MV-4-11 (cell line): ENCODE measurements at places on chromosomes 4 and X.

DNA sequence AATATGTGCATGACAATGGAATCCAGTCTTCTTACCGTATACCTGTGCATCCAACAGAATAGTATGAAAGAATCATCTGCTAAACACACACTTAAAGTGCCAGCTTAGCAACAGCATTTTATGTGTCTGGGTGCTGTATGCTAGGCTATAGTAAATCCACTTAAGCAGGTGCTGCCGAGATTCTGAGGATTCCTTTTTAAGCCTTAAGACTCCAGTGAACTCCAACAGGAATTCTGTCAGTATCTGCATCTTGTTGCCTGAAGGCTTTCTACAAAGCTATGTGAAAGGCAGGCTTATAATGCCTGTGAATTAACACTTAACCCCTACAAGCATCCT is 1076.4 kb upstream of the PABPC4L start:
- no peak for DNase-seq

DNA sequence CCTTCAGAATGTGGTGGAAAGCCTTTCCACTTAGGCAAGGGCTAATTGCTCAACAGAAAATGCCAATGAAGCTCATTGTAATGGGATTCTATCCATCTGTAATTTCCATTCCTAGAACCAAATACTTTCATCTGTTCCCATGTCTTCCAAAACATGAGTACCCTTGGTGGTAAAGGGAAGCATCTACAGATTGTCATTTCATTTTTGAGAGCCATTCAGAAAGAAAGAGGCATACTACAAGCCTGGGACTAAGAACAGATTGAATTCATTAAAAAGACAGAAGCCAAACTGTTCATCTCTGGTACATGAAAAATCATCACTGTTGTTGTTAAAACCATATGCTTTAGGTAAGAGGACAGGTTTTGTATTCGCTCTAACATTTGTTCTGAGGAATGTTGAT is 43.6 kb upstream of the DCTD start:
- no peak for DNase-seq

DNA sequence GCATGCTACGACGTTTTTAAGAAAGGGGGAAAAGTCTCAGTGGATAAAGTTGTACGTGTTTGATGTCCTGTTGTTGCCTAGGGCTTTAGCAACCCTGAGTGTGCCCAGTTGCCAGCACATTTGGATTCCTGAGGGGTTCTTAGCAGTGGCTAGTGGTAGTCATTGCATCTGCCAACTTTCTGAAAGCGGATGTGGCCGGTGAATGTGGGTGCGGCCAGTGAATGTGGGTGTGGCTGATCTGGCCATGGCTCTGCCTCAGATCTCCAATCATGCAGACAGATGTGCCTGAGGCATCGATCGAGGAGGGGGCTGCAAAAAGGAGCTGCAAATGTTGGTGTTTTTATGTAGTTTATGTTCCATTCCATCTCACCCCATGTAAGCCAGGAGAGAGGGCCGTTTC is 41.5 kb upstream of the FAT1 start:
- DNase-seq: no peak

DNA sequence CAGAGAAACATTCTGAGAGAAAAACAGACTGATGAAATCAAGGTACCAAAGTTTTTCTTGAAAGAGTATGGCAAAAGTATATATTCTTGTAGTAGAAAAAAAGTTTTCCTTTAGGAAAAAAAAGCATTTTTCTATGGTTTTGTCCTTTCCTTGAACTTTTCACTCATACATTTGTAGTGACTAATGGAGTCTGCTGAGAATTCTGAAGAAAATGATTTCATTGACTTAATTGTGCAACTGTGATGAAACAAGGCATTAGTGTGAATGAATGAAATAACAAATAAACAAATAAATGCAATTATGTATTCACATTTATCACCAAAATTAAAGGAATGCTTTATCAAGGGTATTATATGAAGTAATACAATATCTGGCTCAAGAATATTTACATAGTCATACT is 5.7 kb downstream of the CSN1S1 start:
- DNase-seq: no peak

DNA sequence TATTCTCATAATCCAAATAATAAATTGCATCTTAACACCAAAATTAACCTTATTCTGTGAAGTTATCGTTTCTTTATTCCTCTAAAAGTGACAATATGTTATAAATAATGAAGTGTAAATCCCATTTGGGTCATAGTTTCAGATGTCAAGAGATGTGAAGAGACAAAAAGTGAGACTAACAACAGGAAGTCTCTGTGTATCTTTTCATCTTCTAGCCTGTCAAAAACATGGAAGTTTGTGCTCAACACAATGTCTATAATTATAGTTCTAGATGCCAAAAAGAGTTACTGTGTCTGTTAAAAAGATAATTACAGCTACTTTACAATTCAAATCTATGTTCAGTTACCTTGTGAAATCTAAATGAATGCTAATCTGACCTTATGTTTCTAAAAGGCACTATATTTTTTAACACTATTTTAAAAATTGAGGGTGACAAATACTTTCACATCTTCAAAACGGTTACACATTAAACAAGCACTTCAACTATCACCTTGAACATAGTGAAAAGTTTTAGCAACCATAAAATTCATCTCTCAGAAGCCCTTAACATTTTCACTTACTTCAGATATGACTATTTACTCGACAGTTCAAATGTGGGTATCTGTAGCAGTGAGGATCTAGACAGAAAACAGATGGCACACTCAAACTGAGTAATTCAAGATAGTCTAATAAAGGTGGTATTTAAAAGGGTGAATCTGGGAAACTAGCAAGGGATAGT is 509.8 kb downstream of the ARAP2 start:
- DNase-seq: no peak

DNA sequence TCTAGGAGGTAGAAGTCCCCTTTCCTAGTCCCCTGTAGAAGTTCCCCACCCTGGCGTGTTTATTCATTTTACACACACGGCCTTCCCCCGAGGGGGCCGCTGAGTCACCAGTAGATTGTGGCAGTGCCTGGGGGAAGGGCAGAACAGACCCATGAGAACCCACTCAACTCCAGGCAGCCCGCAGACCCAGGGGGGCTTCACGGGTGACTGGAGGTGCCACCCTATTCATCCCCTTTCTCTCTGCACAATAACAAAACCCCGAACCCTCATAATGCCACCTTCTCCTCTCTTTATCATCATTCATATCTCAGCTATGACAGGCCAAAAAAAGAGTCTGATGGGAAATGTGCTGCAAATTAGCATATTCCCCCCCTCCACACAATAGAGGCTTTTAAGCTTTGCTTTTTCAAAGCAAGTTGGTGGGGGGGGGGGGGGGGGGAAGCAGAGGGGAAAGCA is 20.4 kb upstream of the GPM6B start:
- DNase-seq: no peak

- DNase-seq: no peak
These were observed 58.7 kb downstream of the MAMLD1 start for GRCh38 chrX:150421816-150422215.

- DNase-seq: no peak
These were observed 142.8 kb downstream of the ENPP6 start for GRCh38 chr4:184074677-184075388.
